ENCODE measurements at places on chromosomes 6 and 20.
A peak's percentile ranks its signal among the peaks of the same experiment; 100 is the strongest.

GRCh38 chr6:14066782-14067406 is 50.7 kb upstream of the CD83 start:
- peak; percentile 83 for DNase-seq

DNA sequence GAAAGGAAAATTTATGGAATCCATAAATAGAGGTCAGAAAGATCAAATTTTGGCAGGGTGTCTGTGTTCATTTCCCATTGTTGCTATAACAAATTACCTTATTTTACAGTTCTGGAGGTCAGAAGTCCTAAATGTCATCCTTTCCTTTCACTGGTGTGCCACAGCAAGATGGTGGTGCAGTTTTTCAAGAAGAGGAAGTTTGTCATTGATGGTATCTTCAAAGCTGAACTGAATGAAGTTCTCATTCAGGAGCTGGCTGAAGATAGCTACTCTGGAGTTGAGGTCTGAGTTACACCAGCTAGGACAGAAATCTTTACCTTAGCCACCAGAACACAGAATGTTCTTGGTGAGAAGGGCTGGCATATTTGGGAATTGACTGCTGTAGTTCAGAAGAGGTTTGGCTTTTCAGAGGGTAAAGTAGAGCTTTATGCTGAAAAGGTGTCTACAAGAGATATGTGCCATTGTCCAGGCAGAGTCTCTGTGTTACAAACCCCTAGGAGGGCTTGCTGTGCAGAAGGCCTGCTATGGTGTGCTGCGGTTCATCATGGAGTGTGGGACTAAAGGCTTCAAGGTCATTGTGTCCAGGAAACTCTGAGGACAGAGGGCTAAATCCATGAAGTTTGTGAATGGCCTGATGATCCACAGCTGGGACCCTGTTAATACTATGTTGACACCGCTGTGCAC is 7.2 kb upstream of the CCNC start:
- no peak for DNase-seq

DNA sequence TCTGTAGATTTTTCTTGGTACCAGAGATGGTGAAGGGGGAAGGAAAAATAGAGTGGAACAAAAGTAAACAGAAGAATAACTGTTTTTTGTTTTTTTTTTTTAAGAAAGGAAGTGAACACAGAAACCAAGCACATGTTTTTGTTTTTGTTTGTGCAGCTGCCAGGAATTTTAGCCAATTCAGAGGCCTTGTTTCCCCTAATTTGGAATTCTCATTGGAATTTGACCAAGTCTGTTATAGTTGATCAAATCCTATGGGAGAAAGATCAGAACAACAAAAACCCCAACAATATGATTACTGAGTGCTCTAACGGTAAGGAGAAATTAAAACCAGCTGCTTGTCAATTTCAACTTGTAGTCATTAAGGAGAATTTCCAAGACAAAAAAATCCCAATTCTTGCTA is 18.2 kb upstream of the IL22RA2 start:
- no peak for DNase-seq

DNA sequence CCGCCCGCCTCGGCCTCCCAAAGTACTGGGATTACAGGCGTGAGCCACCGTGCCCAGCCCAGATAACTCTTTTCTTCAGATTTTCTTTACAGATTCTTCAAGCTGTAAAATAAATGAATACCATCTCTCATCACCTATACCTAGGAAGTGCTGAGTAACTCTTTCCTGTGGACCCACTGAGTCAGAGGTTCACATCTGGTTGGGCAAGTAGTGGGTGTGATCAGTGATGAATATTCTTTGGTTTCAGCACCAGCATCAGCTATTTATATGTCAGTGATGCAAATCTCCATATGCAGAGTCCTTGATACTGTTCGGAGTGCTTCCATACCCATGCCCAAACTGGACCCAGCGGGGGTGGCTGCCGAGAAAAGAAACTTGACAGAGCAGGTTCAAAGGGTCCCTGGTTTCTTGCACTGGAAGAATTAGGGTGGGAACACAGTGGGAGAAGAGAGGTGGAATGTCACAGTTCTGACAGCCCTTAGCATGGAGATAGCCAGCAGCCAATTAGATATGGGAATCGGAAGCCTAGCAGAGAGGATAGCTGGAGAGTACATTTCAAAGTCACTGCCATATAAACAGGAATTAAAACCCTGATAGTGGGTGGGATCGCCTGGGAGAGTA is 64.9 kb upstream of the DDR1 start:
- DNase-seq, result no peak

DNA sequence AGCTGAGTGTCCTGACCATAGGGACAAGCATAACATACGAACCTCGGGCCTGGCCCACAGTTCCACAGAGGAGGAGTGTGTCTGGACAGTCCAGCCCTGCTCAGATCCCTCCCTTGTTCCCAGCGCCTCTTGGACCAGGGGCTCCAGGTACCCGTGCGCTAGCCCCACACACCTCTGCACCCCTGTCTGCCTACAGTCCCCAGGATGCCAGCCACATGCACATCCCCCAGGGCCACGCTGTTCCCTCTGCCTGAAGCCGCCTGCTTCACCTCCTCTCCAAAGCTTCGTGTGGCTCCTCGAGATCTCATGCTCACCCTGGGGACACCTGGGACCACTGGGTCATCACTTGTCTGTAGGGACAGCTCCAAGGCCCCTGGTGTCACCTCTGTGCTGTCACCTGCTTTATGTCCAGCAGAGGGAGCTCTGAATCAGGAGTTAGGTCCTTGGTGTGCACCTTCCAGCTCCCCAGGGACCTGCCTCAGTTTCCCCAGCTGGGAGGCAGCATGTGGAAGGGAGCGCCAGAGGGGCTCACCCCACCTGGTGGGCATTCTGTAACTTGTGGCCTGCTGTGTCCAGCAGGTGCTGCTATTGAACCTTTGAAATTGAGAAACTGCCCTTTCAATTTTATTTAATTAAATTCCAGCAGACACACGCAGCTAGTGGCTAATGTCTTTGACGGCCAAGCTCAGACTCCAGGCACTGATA is 7.3 kb upstream of the YTHDF1 start:
- DNase-seq, result no peak

DNA sequence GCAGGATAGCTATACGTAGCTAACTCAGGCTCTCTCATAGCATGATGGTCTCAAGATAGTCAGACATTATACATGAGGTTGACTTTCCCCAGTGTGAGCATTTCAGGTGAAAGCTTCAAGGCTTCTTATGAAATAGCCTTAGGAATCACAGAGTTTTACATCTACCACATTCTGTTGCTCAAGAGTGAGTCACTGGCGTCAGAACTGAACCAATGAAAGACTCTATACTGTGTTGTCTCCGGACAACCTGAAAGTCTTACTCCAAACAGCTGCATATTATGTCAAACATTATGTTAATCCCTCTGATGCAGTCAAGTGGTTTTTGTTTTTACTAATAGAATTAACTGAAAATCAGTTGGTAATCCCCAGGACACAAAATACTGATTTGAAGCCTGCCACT is 79.8 kb upstream of the TRDN start:
- DNase-seq, result no peak

- DNase-seq, result no peak
Measured at GRCh38 chr6:127381384-127381783, 38.0 kb upstream of the ECHDC1 start.

DNA sequence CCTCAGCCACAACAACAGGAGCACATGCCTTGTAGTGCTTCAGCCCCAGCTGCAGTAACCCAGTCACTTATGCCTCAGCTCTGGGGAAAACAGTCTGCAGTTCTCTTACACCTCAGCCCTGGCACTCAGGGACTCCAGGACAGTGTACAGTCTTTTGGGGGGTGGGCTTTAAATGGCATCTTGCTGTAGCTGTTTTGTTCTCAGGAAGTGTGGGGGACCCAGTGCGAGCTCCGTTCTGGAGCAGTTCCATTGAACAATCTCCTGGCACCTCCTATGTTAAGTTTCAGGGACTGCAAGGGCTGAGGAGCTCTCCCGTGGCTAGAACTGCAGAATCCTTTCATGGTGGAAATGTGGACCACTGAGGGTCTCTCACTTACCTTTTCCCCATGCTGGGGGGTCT is 55.2 kb downstream of the PLCG1 start:
- DNase-seq, result no peak

All from LNCaP clone FGC (cell line).